Activated CD8-positive, alpha-beta memory T cell treated with anti-CD3 and anti-CD28 coated beads for 1 hour (primary cell): ENCODE measurements at places on chromosomes 11 and 22.

GRCh38 chr11:32116668-32117067 lies 25.8 kb downstream of the RCN1 start:
- DNase-seq, result no peak

GRCh38 chr11:17217401-17217800 lies 9.6 kb upstream of the PIK3C2A start:
- no peak for DNase-seq

DNA sequence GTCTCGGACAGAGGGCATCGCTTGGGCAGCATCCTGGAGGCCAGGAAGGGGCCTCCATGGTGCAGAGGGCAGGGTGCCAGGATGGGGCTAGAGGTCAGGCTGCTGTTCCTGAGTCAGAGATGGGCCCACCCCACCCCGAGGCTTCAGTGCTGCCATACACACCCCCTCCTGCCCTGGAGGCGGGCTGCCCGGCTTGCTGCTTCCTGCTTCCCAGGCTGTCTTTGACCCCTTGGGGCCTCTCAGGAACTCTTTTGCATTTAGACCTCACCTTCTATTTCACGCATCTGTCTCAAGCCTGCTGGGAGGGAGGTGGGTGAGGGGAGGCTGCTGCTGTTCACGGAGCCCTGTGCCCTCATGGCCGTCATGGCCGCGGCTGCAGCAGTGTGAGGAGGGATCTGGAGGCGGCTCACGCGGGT lies 6.6 kb upstream of the GRAMD4 start:
- no peak for DNase-seq

DNA sequence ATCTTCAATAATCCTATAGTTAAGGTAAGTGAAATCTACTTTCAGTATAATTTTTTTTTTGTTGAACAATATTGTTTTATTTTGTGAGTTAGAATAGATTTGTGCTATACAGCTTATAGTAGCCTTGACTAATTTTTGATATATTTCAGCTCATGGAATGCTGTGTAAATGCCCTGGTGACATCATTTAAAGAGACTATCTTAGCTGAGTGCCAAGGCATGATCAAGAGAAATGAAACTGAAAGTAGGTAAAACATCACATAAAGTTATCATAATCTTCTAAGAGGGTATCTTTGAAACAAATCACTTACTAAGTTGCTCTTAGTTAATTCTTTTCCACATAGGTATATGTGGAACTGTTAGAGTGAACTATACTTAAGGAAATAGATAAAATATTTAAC lies 51.4 kb upstream of the ACAT1 start:
- DNase-seq, result no peak

GRCh38 chr11:94130298-94131046 lies 1.8 kb downstream of the PANX1 start:
- no peak for DNase-seq

- no peak for DNase-seq
Measured at GRCh38 chr11:117126223-117126965, 17.7 kb upstream of the PAFAH1B2 start.

DNA sequence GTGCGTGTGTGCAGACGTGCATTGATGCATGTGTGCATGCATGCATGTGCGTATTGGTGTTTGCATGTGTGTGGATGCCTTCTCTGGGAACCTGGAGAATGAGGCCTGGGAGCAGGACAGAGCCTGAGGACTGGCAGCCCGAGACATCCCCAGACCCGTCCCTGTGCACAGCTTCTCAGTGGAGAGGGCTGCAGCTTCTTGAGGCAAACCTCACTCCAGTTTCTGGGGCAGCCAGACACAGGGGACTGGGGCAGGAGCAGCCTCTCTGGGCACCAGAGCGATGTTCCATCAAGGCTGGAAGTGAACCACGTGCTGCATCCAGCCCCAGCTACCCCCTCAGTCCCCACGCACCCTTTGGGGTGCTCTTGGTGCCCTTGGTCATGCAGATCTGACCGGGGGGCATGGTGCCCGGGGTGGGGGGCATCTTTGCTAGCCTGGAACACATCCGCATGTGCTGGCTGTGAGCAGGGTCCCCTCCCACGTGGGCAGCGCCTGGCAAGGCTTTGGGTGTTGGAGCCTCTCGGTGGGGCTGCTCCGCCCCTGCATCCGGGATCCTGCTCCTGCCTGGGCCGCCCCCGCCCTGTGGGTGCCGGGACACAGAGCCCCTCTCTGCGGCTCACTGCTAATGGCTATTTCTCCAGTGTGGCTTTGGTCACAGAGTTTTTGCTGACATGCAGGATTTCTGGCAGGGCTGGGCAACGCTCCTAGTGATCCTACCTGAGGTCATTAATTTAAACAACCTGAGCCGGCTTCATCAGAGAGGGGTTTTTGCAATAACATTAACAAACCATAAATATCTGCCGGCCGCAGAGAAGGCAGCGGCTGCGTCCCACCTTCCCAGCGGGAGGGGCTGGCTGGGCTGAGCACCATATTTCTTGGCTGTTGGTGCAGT lies 434.7 kb downstream of the TBC1D22A start:
- DNase-seq, result no peak

DNA sequence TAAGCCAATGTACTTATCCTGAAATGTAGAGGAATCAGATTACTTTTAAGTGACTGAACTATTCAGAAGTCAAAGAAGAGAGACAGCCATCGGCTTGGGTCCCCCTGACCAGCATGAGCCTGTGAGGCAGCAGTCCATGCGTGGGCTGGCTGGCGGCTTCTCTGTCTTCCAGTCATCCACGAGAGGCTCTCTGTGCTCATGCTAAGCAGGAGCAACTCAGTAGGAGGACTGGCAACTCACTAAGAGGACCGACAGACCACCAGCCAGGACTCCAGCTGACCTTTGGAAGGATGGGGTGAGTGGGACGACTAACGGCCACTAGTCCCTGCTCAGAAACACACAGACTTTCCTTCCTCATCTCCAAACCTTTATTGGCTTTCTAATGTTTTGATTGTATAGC lies 43.6 kb downstream of the ARFGAP3 start:
- DNase-seq, result no peak

- no peak for DNase-seq
Measured at GRCh38 chr11:80163441-80163840, 722.6 kb upstream of the TENM4 start.

- no peak for DNase-seq
Measured at GRCh38 chr22:49124608-49125007, 703.1 kb downstream of the BRD1 start.

- no peak for DNase-seq
Measured at GRCh38 chr11:103322821-103323220, 213.6 kb downstream of the DYNC2H1 start.

GRCh38 chr11:130580372-130580771 lies 131.9 kb downstream of the ADAMTS15 start:
- DNase-seq, result no peak

GRCh38 chr22:49677495-49677889 lies 150.2 kb downstream of the BRD1 start:
- no peak for DNase-seq

GRCh38 chr22:35739931-35740380 lies 22.3 kb downstream of the APOL5 start:
- DNase-seq, result no peak

- DNase-seq, result no peak
Measured at GRCh38 chr11:70117567-70118145, 39.5 kb downstream of the ANO1 start.

DNA sequence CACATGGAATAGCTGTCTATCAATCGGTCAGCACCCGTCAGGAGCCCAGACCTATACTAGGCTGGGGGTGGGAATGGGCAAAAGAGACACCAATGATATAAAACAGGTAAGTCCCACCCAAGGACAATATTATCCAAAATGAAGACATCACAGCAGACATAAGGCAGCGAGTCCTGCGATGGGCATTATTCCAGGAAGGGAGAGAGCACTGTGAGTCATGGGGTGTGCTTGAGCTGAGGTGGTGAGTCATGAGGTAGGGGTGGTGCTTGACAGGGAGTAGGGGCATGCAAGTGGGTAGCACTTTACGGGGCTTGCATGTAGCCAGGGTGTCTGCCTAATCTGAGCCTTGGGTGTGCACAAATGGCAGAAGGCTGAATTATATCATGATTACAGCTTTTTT lies 605.0 kb upstream of the CADM1 start:
- DNase-seq, result no peak

GRCh38 chr11:34825315-34825669 lies 90.9 kb downstream of the APIP start:
- DNase-seq, result no peak

DNA sequence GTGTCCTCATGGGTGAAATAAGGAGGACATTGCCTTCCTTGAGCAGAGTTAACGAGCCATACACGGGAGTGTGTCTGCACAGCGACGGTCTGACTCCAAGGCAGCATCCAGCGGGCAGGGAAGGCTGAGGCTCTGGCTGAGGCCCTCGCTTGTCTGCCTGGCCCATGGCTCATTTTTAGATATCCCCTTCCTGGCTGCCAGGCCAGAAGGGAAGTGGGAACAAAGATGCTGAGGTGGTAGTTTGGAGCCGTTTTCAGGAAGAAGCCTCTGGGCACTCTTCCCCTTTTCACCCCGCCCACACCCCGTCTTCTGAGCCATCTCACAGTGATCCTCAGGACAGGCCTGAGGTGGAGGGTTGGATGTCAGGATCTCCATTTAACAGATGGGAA lies 3.0 kb upstream of the SLCO2B1 start:
- DNase-seq, result no peak

GRCh38 chr11:43498561-43498960 lies 139.8 kb downstream of the TTC17 start:
- DNase-seq, result no peak

GRCh38 chr11:115612046-115612730 lies 108.0 kb upstream of the CADM1 start:
- no peak for DNase-seq

GRCh38 chr11:65639623-65640482 lies 2.0 kb downstream of the SIPA1 start:
- peak; percentile 71 for DNase-seq

GRCh38 chr11:11065396-11065795 lies 207.5 kb upstream of the ZBED5 start:
- DNase-seq, result no peak

- no peak for DNase-seq
Measured at GRCh38 chr11:111977146-111978027, 40.2 kb downstream of the DIXDC1 start.

DNA sequence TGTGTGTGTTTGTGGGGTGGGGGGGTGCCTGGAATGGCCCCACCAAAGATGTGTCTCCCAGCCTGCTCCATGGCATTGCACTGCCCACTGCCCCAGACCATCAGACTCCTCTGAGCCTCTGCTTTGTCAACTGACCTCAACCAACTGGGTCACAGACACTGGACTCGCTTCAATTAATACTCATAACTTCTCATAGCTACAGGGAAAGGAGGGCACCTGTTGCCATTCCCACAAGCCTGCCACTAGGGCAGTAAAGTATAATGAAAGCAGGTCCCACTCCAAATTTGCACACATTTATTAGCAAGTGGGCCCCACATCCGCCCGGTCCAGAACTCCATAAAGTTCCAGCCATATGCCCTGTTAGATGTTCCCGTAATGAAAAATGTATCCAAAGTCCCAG lies 70.5 kb upstream of the PRDM11 start:
- no peak for DNase-seq

DNA sequence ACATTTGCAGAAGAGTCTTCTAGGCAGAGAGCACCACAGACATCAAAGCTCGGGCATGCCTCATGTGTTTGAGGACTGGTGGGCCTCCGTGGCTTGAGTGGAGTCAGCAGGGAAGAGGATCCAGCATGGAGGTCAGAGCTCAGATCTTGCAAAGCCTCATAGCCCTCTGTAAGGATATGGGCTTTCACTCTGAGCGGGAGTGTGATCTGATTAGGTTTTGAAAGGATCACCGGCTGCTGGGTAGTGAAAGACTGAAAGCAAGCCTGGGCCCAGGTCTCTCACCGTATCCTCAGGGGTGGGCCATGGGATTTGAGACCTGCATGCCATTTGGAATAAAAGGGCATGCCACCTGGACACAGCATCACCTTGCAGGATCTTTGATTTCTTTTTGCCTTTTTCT lies 112.7 kb downstream of the TEAD1 start:
- no peak for DNase-seq

DNA sequence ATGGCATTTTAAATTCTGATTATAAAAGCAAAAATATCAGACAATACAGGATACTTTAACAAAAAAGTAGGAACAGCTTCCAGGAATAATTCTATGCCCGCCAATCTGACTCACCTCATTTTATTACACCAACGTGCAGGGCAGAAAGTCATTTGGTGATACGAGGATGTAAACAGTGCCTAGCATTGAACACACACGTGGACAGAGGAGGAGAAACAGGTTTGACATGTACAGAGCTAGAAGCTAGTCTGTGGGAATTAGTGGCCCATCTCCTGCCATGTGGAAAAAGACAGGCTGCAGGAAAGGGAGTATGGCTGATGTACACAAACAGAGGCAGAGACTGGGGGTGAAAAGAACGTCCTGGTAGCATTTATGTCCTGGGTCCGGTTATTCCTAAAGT lies 9.0 kb upstream of the SPINDOC start:
- DNase-seq, result no peak

DNA sequence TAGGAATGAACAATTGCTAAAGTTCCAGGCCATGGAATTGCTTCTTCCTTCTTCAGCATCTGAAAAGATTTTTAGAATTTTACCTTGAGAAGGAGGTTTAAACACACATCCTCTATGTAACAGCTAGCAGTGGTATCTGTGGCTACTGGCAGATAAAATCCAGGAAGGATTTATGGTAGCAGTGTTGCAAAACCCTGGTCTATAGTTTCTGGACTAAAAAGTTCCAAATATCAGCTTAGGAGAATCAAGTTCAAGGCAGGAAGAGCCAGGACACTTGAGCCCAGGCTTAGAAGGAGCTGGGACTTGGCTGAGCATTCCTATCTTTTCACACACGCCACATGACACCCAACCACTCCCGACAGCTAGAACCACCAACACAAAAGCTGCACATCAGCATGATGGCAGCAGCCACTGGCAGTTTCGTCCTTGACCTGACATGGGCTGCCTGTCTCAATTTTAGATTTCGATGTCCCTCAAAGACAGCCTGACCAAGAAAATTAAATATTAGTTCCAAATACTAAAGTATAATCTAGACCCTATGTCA lies 14.1 kb downstream of the LARGE2 start:
- no peak for DNase-seq

GRCh38 chr22:17922925-17923903 lies 101.1 kb downstream of the MICAL3 start:
- DNase-seq, result no peak

DNA sequence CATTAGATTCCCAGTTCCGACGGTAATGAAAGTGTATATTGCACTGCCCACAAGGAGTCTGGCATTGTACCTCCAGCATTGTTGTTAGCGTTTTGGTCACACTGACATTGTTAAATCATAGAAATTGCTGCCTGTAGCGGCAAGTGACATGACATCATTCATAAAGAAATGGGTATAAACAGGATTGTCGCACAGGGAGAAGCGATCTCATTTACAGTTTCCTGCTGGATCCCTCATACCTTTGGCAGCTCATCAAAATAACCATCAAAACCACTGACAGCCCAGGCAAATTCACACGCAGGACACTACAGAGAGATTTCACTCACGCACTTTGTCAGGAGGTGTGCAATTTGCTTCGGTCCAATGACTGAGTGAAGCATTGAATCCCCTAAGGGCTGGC lies 3.5 kb downstream of the HTR3B start:
- no peak for DNase-seq

- no peak for DNase-seq
Measured at GRCh38 chr22:31945443-31945855, 1.1 kb downstream of the YWHAH start.
